ENCODE measurements at places on chromosomes 1 and 21. TPM values are rescaled to one million over a fixed set of nuclear protein-coding genes. Genes with fewer than 3 reads are reported as not detected.

The ALX3 gene
- 0.20 TPM for total RNA-seq

DNA sequence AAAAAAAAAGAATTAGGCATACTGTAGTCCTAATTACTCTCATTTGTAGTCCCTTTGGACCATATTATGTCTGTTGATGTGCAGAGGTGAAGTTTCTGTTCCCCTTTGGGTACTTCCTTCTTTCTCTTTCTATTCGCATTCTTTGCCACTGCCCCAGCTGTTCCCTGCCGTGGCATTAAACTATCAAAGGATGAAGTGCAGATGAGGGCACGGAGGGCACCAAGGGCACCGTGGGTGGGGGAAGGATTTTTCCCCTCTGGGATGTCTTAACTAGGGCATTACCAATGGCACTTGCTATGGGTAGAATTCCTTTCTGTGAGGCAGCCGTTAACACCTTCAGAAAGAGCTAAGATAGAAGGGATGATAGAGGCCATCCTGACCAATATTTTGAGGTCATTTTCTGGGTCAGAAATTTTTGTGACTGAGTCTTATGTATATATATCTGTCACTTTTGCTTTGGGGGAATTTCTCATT lies 4.9 kb upstream of the MAPKAPK2 start:
- H3K36me3 ChIP-seq = no peaks in the 10 kb centered on the region
- H3K4me3 ChIP-seq = no peak overlapping the region
- H3K4me1 ChIP-seq = peaks cover 6% of the 10 kb centered on the region
- no peaks in the 10 kb centered on the region for H3K27me3 ChIP-seq

DNA sequence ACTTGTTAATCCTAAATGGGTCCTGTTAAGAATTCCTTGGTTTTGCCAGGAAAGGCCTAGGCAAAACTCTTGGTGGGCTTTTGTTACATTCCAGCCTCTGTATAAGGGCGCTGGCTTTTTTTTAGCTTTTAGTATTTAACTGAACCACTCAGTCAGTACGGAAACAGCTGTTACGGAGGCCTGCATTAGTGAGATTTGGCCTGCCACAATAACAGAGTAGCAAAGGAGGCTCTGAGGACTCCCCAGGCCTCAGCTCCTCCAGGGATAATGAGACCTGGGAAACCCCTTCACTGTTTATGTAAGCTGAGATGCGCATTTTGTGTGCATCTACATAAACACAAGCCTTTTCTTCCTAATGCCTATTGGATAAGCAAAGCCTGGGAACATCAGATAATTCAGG lies 210.2 kb downstream of the APP start:
- no peak for DNase-seq
- H3K27ac ChIP-seq = no peak overlapping the region
- no peaks in the 10 kb centered on the region for H3K27me3 ChIP-seq
- no peaks in the 10 kb centered on the region for H3K36me3 ChIP-seq

The RAB25 gene
- total RNA-seq = 38.6 TPM

Measured in ovary (tissue), 10 donors.